NT2/D1 (cell line): ENCODE measurements at places on chromosomes 12 and 14.

GRCh38 chr12:86249276-86249675, 6.9 kb downstream of the MGAT4C start:
- no peak for DNase-seq

DNA sequence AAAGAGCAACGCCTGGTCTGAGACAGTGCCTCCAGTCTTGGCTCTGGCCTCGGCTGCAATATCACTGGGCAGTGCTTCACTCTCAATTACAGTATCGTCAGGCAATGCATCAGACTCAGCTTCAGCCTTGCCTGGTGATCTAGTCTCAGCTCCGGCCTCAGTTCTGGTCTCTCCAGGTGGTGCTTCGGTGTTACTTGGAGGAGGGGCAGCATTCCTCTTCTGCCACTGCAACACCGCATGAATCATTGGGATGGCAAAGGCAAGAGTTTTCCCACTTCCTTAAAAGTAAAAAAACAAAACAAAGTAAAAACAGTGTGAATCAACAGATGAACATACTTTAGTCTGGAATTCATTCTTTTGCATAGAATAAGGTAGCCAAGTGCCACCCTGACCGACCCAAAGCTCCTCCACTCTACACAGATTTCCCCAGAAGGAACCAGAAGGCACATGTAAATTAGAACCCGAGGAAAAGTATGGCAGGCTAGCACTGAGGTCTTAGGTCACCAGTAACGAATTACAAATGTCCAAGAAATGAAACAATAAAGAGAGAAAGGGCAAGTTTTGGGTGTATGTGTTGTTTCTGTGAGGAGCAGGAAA, 18.6 kb downstream of the DDX24 start:
- DNase-seq = no peak

DNA sequence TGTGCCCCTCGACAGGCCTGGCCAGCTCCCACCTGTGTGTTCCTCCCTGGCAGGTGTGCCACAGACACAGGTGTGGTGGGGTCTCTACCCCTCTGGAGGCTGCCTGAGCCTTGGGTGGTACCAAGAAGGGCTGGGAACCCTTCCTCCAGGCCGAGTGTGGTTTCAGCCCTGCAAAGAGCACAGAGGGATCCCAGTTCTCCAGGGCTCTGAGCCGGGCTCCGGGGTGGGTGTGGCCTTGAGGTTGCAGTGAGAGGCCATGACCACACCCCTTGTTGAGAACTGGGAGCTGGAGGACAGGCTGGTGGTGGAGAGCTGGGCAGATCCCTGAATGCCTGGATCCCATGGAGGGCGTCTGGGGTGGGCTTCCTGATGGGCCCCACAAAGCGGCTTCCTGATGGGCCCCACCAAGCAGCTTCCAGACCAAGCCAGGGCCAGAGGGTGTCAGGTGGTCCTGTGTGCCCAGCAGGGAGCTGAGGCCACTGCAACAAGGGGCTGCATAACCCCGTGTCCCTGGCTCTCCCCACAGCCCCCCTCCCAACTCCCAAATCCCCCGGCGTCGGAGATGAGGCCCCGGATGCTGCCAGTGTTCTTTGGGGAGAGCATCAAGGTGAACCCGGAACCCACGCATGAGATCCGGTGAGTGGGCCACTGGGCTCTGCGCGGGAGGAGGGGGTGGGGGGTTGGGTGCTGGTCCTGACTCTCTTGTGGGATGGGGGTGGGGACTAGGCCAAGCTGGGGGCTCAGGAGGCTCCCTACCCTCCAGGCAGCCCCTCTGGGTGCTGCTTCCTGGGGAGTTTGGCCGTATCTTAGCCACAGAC, 16.6 kb downstream of the RFLNA start:
- no peak for DNase-seq

- DNase-seq = no peak
Observed at GRCh38 chr12:89333564-89334252, 18.6 kb downstream of the DUSP6 start.

DNA sequence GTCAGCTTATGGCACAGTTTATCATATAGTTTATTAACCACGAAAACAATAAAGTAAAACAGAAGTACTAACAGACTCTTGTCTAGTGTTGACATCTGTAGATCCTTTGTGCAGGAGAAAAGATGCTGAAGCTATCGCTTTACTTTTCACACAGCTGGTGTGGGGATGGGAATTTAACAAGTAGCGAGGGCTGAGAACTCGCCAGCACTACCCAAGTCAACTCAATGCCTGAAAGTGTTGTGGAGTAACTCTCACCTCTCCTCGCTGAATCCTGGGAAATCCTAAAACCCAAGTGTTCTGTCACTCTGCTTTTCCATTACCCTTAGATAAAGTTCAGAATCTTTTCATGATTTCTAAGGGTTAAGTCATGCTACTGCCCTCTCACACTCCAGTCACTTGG, 264.2 kb downstream of the BMP4 start:
- DNase-seq = no peak

DNA sequence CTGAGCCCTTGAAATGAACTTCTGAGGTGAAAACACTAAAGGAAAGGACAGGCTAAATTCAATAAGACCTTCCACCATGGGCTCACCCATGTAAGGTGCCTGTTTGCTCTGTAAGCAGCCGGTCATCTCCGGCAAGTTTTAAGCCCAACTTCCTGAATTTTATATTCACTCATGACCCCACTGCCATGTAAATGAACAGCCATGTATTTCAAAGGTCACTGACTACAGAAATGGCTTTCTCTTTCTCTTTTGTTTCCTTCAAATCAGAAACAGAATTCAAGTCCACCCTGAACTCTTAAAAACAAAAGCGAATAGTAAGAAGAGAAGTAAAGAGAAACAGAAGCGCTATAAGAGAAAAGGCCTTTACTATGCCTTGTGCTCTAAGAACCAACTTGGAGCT, 61.7 kb upstream of the OVCH1 start:
- DNase-seq = no peak
